AG10803 (cell line): ENCODE measurements at places on chromosomes 16 and 17.

GRCh38 chr16:66862023-66862520, 17.9 kb downstream of the CA7 start:
- no peak for DNase-seq

GRCh38 chr17:50871898-50872297, 5.7 kb upstream of the TOB1 start:
- no peak for DNase-seq

DNA sequence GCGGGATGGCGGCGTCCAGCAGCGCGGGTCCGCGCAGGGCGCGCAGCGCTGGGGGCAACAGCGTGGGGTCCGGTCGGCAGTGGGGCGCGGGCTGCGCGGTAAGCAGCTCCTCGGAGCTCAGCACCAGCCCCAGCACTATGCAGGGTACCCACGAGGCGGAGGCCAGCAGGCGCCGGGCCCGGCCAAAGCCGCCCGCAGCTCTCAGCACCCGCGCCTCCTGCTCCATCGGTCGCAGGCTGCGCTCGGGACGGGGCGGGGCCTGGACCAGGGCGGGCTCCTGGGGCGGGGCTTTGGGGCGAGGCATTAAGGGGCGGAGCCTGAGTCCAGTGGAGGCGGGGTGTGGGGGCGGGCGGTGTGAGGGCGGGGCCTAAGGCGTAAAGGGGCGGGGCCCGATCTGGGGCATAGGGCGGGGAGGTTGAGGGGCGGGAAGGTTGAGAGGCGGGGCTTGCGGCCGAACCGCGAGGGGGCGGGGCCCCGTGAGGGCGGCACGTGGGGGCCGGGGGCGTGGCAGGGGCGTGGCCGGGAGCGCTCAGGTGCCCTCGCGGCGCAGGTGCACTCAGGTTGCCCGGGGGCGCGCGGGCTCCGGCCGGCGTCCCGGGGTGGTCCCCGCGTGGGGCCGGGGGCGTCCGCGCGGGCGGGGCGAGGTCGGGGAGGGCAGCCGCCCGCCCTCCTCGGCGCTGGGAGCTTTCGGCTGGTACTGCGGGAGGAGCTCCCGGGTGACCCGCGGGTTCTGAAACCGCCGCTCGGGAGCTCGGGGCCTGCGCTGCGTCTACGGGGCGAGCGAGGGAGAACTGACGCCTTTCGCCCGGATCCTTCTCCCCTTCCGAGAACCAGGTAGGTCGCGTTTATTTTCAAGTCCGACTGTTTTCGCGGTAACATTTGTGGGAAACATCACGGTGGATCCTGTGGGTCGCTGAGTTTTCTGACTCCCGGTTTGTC, 1.4 kb upstream of the SLC22A31 start:
- peak; percentile 42 for DNase-seq

- DNase-seq, result no peak
Observed at GRCh38 chr16:25065899-25066298, 45.6 kb upstream of the LCMT1 start.

GRCh38 chr17:35889818-35890773, 9.9 kb upstream of the CCL5 start:
- peak; percentile 15 for DNase-seq

GRCh38 chr16:72187551-72187950, 15.6 kb upstream of the PMFBP1 start:
- no peak for DNase-seq

GRCh38 chr17:58207451-58207850, 11.6 kb downstream of the MKS1 start:
- no peak for DNase-seq

GRCh38 chr17:35423761-35424160, 8.5 kb downstream of the SLFN12 start:
- DNase-seq, result no peak
